ENCODE measurements at places on chromosomes 16 and 17.

- no peak for DNase-seq
Measured at GRCh38 chr17:67452681-67453554, 75.8 kb downstream of the PITPNC1 start.

- no peak for DNase-seq
Measured at GRCh38 chr16:11064202-11064540, 119.8 kb downstream of the CLEC16A start.

GRCh38 chr17:70070305-70071027, 4.6 kb upstream of the KCNJ16 start:
- DNase-seq, result no peak

- DNase-seq, result no peak
Measured at GRCh38 chr16:59566446-59566845, 832.3 kb upstream of the GOT2 start.

Data from stimulated activated CD8-positive, alpha-beta memory T cell treated with anti-CD3 and anti-CD28 coated beads, Interleukin-4, amount 100 ng/mL, for 48 hours (primary cell).